Activated effector memory CD4-positive, alpha-beta T cell treated with anti-CD3 and anti-CD28 coated beads, Interleukin-2, amount 50 U/mL, for 16 hours (primary cell): ENCODE measurements at places on chromosomes 5 and 9.

GRCh38 chr5:147519380-147519779, 9.5 kb upstream of the DPYSL3 start:
- DNase-seq: no peak

- DNase-seq: no peak
These were observed 478.4 kb upstream of the DAP start for GRCh38 chr5:11239261-11240015.

- no peak for DNase-seq
These were observed 352.2 kb downstream of the PLK2 start for GRCh38 chr5:58107704-58108103.

DNA sequence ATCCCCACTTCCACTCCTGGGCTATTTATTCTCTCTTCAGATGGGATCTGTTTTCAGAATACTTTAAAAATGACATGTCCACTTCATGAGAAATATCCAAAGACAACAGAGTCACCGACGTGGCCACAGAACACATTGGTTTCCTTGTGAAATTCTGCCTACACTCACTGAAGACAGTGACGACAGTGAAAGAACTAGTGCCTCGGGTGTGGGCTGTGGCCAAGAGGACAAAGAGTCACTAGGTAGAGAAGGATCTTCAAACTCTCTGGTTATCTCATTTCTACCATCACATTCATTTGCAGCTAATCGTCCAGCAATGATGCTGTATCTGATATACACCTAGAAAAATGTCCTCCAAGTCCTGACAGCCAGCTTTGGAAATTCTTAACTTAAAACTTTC, 59.1 kb downstream of the HABP4 start:
- DNase-seq: no peak
